CD4-positive, alpha-beta T cell treated with Interferon alpha-2 for 1 hour (primary cell): ENCODE measurements at places on chromosomes 16 and 17.

DNA sequence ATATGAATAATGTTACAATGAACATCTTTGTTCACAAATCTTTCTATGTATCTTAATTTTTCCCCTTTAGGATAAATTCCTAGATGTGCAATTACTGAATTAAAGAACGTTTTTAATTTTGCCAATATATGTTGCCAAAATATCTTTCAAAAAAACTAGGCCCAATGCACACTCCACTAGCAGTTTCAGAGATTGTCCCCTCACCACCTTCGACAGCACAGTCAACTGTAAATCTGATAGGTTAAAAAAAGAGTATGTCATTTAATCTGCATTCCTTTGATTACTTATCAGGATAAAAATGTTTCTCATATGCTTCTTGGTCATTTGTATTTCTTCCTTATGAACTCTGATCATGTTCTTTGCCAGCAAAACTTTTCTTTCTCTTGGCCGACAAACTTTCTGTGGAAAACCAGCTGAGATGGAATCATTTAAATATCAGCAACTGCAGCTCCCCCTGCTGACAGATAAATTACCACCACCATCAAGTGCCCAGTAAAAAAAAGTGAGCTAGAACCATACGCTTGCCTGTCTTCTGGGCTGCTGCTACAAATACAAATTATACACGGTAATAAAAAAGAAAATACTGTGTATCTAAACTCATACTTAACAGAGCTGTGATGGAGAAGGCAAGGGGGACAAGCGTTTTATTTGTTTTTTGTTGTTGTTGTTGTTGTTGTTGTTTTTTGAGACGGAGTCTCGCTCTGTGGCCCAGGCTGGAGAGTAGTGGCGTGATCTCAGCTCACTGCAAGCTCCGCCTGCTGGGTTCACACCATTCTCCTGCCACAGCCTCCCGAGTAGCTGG lies 19.6 kb upstream of the KANSL1 start:
- peak; percentile 86 for DNase-seq

- DNase-seq = no peak
These were observed 4.9 kb downstream of the TMED6 start for GRCh38 chr16:69346683-69347082.

- DNase-seq = no peak
These were observed 234.6 kb downstream of the CPPED1 start for GRCh38 chr16:12569061-12569460.

DNA sequence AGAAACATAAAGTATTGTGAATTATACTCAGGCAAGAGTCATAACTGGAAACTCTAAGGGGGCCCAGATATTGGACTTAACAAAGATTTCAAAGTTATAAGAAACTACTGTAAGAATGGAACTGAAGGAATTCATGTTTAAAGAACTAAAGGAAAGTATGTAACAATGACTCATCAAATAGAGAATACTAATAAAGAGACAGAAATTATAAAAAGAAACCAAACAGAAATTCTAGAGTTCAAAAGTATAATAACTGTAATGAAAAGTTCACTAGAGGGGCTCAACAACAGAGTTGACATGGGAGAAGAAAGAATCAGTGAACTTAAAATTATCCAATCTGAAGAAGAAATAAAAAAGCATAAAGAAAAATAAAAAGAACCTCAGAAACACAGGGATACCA lies 55.4 kb downstream of the ADCY9 start:
- no peak for DNase-seq

- peak; percentile 57 for DNase-seq
These were observed 31.4 kb downstream of the DHX38 start for GRCh38 chr16:72124761-72125634.

GRCh38 chr17:13940858-13941665 lies 128.2 kb upstream of the COX10 start:
- DNase-seq = no peak
